Midbrain (tissue), 1 donor: ENCODE measurements at places on chromosomes 4 and X.

GRCh38 chrX:153689654-153690465 is 2.1 kb downstream of the SLC6A8 start:
- DNase-seq: no peak

GRCh38 chr4:168765726-168766125 is 244.3 kb downstream of the CBR4 start:
- no peak for DNase-seq

- no peak for DNase-seq
Observed at GRCh38 chrX:55028611-55029010, 2.2 kb downstream of the ALAS2 start.

- DNase-seq: peak; percentile 86
Observed at GRCh38 chr4:165378745-165379677, at the start of gene CPE. Gene CPE, plus strand, starts transcription at chr4:165379008. Its CDS starts 214 bp downstream, at chr4:165379222.
